Muscle of arm (tissue), 14 donors: ENCODE measurements at places on chromosomes 12 and 14.

GRCh38 chr14:32259368-32260013 is 56.4 kb upstream of the RNU6-8 start:
- no peak for DNase-seq

DNA sequence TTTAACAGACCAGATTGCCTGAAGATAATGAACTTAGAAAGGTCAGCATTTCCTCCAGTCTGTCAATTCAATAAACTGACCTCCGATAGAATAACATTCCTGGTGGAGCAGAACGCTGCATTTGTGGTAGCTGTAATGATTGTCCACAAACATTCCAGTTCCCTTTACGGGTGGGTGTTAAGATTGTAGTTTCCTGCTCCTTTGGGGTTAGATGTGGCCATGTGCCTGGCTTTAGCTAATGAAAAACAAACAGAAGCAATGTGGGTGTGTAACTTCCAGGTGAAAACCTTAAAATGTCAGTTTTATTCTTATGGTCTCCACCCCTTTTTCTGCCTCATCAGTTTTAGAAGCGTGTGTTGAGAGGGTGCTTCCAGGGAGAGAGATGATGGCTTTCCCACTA is 217.3 kb upstream of the CRY1 start:
- no peak for DNase-seq

GRCh38 chr14:29410581-29410980 is 517.1 kb downstream of the PRKD1 start:
- no peak for DNase-seq

- DNase-seq: no peak
Observed at GRCh38 chr12:93758801-93759373, 81.7 kb downstream of the CRADD start.

GRCh38 chr12:66379616-66380015 is 77.3 kb downstream of the HELB start:
- no peak for DNase-seq

GRCh38 chr12:119644930-119645329 is 23.0 kb upstream of the PRKAB1 start:
- no peak for DNase-seq

- DNase-seq: no peak
Observed at GRCh38 chr12:117344716-117345115, 16.7 kb downstream of the NOS1 start.

DNA sequence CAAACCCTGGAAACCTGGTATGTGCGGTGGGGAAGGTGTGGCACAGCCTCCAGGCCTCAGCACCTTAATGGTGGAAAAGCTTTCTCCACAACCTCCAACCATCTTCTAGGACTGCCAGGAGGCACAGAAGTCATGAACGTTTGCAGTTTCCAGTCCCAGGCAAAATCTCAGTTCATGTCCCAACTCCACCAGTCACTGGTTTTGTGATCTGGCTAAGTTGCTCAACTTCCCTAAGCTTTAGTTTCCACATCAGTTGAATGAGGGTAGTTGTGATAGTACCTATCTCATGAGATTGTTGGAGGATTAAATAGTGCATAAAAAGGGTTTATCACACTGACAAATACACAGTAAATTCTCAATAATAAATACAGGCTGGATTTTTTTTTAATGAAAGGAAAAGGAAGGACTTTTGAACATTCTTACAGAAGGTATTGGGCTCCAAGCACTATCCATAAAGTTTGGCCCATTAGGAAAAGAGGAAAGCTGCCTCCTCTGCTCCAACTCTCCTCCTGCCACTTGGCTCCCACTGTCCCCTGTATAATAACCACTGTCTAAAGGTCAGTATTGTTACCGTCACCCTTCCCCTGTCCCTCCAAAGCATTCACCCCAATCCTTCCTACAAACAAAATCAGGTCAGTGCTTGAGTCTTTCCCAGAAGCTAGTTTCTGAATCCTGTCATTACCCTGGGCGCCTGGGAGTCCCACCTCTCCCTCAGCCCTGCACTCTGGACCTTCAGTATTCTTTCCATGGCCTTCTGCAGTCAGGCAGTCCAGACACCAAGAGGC is 6.3 kb downstream of the PCK2 start:
- no peak for DNase-seq

- DNase-seq: no peak
Observed at GRCh38 chr14:100675699-100676684, 50.7 kb upstream of the DLK1 start.
